ENCODE measurements at places on chromosomes 4 and X.

DNA sequence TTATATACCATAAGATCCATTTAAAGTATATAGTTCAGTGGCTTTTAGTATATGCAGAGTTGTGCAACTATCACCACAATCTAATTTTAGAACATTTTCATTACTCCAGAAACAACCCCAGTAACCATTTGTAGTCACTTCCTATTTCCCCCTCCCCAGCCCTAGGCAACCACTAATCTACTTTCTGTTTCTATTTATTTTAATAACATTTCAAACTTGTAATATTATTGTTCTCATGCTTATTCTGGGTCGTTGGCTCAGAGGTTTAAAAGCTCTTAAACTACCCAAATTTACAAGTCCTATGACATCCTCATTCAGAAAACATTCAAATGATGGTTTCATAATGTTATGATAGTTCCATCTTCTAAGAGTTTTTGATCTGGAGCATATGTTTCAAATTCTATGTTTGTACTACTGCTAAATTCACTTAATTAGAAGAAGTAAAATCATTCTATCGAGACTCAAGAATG lies 18.4 kb downstream of the XIAP start:
- DNase-seq, result no peak

DNA sequence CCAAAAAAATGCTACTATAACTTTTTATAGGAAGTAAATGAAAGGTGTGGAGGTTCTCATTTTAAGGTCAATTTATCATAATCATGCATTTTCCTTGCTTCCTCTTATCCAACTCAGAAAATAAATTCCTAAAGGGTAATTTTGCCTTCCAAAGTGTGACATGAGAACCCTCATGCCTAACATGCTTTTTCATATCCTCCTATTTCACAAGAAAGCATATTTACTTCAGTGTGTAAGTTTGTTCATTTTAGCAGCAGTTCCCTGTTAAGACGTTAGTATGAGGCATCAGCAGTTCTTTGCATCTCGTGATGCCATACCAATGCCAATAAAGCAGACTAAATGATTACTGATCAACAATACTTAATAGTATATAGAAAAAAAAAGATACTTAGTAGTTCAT lies 18.4 kb downstream of the WDFY3 start:
- DNase-seq, result no peak

DNA sequence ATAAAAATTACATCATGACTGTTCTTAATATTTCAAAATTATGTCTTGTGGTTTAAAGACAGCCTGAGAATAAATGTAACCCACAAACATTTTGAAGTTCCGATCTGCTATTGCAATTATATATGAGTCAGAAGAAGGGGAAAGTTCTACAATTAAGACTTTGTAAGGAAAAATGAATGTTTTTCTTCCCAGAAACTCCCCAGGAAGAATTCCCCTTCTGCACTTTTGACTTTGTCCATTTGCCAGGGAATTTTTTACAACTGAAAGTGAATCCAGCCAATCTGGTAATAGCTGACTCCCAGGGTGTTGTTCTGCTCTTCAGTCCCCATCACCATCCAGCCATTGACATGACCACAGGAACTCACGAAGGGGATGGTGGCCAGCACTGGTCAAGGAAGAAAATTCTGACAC lies 61.6 kb upstream of the NOCT start:
- no peak for DNase-seq

DNA sequence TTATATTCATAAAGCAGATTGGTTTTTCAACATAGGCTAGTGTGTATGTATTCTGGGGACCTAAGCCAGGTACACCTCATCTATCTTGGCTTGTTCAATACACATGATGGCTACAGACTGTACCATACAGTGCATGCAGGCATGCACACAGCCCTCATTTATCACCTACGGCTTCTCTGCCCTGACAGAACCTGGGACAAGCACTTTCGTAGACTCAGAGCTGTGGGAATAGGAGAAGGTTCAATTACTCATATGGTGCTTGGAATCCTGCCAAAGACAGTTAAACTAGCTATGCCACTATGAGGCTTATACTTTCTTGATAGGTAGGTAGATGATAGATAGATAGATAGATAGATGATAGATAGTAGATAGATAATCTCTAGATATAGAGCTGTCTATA lies 457.2 kb downstream of the GALNTL6 start:
- no peak for DNase-seq

DNA sequence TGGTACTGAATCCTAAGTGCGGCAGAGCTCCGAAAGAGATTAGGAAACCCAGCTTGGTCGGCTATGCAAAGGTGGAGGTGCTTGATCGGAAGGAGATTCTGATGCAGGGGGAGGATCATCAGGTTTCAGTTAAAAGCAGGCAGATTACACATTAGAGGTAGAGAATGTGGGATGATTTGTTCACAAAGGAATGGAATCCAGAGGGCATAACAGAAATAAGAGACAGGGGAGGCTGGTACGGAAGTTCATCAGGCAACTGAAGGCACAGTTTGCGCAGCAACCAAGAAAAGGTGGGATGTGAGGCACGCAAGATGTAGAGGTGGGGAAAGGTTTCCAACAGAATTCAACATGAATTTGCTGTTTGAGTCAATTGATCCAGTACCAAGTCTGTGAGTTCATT lies 424 bp upstream of the ZNF330 start:
- DNase-seq, result no peak

GRCh38 chrX:118228041-118228440 lies 111.4 kb upstream of the KLHL13 start:
- DNase-seq, result no peak

- no peak for DNase-seq
Measured at GRCh38 chr4:186159613-186160012, 31.8 kb upstream of the CYP4V2 start.

DNA sequence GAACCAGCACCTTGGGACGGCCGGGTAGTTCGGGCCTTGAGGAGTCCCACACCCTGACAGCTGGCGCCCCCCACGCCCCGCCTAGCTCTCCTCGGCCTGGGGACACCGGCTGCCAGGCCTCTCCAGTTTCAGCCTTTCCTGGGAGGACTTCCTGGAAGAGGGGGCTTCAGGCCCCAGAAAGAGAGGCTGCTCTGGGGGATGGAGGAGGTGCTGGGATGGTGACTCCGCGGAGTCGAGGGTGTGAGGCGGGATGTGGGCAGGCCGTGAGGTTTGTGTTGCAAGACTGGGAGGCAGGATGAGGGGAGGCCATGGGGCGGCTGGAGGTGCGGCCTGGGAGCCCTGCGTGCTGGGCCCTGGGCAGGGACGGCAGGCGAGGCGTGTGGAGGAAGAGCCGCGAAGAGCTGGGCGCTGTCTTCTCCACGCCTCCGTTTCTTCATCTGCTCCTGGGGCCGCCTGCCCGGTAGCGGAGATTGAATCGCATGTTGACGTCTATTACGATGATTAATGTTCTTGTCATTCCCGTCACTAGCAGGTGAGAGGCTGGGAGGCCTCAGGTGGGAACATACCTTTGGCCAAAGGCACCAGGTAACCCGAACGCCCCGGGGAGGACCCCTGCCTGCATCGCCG lies 918 bp upstream of the FGFRL1 start:
- peak; percentile 69 for DNase-seq

- no peak for DNase-seq
Measured at GRCh38 chrX:108271397-108271787, 166.8 kb downstream of the COL4A6 start.

GRCh38 chrX:115522952-115523351 lies 38.0 kb upstream of the PLS3 start:
- DNase-seq, result no peak

GRCh38 chr4:109385260-109385659 lies 48.4 kb upstream of the SEC24B start:
- DNase-seq, result no peak

- no peak for DNase-seq
Measured at GRCh38 chrX:72038016-72038415, 93.7 kb downstream of the RTL5 start.
